Suppressor macrophage (primary cell): ENCODE measurements at places on chromosomes 16 and 17.

- DNase-seq, result no peak
Measured at GRCh38 chr17:81635973-81636504, 873 bp downstream of the NPLOC4 start.

GRCh38 chr17:31479524-31479923 is 88.0 kb downstream of the RAB11FIP4 start:
- DNase-seq, result no peak

DNA sequence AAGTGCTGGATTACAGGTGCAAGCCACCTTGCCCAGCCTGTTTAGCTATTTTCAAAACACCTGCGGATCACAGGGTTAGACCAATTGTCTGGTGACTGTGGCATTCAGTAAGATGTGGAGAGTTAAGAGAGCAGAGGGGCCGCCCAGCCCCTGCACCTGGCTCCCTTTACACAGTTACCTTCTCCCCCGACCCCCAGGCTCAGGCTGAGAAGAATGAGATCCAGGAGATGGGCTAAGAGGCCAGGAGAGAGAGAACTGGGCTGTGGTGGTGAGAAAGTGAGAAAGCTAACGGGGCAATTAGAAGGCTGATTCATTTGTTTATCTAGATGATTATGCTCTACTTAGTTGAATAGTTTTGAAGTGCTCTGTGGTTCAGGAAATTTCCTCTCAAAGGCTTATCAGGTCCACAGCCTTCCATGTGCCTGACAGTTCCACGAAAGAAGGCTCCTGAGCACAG is 67.8 kb upstream of the AXIN2 start:
- no peak for DNase-seq

DNA sequence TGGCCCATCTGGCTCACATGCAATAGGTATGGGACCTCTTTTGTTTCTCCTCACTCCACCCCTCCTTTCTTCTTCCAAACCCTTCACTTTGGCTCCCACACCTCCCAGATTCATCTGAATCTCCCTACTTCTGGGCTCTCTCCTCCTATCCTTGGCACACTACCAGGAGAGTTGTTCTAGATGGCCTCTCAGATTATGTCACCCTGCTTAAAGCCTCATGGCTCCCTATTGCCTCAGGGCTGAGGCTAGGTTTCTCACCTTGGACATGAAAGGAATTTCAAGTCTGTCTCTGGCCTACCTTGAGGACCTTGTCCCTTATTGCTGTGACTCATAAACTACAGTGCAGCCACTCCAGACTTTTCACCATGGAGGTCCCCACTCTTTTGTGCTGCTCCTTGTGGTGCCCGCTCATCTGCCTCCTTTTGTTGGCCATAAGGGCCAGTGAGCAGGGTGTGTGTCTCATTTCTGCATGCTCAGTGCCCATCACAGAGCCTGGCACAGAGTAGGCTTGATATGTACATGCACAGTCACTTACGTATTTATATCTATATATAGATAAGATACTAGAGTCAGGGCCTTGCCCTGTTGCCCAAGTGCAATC is 1.0 kb upstream of the MFAP4 start:
- no peak for DNase-seq

- DNase-seq, result peak; percentile 60
Measured at GRCh38 chr17:14201021-14201987, 35.4 kb downstream of the CDRT15 start.
